Activated naive CD8-positive, alpha-beta T cell treated with anti-CD3 and anti-CD28 coated beads, Interleukin-2, amount 10 ng/mL, durations not matched to agents 7 days and 5 days (primary cell): ENCODE measurements at places on chromosomes 5 and 9.
A peak's percentile ranks its signal among the peaks of the same experiment; 100 is the strongest.

DNA sequence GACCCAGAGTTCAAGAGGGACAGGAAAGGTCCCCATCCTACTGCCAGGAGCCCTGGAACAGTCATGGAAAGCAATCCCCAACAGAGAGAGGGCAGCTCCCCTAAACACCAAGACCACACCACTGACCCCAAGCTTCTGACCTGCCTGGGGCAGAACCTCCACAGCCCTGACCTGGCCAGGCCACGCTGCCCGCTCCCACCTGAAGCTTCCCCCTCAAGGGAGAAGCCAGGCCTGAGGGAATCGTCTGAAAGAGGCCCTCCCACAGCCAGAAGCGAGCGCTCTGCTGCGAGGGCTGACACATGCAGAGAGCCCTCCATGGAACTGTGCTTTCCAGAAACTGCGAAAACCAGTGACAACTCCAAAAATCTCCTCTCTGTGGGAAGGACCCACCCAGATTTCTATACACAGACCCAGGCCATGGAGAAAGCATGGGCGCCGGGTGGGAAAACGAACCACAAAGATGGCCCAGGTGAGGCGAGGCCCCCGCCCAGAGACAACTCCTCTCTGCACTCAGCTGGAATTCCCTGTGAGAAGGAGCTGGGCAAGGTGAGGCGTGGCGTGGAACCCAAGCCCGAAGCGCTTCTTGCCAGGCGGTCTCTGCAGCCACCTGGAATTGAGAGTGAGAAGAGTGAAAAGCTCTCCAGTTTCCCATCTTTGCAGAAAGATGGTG lies 31.6 kb downstream of the CD180 start:
- peak; percentile 35 for DNase-seq

GRCh38 chr5:134041570-134042411 lies 37.0 kb upstream of the VDAC1 start:
- DNase-seq: no peak

DNA sequence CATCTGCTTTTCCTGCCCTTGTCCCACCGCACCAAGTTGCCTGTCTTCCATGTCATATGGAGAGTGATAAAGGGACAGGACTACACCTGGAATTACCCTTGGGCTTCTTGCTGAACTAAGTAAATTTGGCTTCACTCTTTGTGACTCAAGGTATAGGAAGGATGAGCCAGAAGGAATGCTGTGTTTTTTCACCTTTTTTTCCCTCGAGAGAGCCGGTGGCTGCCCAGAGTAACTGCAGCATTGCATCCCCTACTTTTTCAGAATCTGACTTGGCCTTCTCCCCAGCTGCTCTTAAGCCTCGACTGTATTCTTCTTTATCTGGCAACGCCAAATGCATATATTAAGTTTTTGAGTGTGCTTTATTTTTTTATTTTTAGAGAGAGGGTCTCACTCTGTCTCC lies 38.4 kb downstream of the RCL1 start:
- DNase-seq: no peak

DNA sequence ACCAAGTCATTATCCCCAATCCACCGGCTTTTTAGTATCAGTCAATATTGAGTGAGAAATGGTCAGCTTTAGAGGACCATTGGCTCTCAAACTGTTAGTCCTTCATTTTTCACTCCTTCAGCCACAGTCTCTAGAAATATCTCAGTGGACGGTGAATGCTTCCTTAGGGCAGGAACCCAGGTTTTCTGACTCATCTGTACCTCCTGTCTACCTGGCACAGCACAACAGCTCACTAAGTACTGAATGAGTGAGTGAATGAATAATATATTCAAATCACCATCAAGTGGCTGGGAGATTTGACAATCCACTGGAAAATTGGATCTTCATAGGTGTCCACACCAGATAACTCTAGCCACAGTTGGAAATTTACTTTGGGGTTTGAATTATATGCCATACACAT lies 609.5 kb upstream of the CLINT1 start:
- DNase-seq: no peak

GRCh38 chr5:169649486-169649885 lies 12.4 kb downstream of the DOCK2 start:
- no peak for DNase-seq

DNA sequence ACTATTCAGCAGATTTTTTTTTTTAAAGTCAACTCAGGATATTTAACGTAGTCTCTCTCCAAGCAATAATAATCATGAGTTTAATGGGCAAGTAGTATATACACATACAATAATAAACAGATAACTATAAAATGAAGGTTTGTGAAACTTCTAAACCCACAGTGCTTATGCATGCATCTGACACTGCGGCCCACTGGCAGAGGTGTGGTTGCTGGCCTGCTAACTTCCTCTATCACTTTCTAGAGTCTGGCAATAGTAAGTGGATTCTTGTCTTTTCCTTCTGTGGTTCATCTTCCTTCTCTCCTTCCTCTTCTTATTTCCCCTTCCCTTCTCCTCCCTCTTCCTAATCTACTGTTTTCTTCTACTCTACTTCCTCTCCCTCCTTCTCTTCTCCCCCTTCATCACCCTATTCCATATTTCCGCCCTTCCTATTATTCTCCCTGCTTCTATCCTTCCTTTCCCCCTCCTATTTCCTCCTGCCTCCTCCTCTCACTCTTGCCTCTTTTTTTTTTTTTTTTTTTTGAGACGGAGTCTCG lies 18.6 kb upstream of the AGXT2 start:
- no peak for DNase-seq

DNA sequence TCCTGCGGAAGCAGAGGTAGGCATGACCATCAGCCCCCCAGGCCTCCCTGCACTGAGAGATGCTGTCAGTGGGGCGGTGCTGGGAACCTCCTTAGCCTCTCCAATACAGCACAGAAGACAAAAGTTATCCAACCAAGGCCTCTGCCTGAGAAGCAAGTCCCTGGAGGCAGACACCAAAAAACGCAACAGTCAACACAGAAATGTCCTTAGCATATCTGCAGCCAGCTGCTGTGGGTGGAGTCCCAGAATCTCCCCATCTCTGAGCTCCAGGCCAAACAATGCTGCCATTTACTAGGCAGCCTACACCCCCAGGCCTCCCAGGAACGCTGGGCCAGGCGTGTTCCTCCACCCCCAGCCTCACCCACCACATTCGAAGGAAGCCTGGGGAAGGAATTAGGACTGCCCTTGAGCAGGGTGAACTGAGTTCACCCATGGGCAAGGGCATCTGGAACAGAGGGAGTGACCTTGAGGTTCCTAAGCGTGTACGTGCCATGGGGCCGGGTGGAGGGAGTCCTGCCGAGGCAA lies 43.7 kb downstream of the STK10 start:
- no peak for DNase-seq

DNA sequence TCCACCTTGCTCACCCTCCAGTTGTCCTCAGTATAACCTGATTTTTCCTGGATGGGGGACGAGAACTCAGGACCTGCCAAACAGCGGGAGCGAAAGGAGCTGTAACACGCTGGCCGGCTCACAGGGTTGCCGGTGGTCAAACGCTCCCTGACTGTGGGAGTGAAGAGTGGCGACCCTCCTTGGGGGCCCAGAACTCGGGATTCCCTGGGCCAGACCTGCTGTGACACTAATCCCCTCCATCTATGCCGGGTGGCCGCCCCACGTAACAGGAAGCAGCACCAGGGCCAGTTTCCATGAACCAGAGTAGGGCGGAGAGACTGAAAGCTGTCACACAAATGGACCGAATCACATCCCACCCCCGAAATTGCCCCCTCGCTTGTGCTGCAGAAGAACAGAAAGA lies 1809.2 kb upstream of the ACO1 start:
- no peak for DNase-seq

- no peak for DNase-seq
Observed at GRCh38 chr5:111853748-111854147, 96.8 kb upstream of the NREP start.

GRCh38 chr9:133171161-133171961 lies 7.6 kb upstream of the GBGT1 start:
- no peak for DNase-seq

- no peak for DNase-seq
Observed at GRCh38 chr5:108420755-108421154, 38.9 kb upstream of the FBXL17 start.
